ENCODE measurements at places on chromosomes 2 and 18. TPM values are rescaled to one million over a fixed set of nuclear protein-coding genes. Genes with fewer than 3 reads are reported as not detected.
A peak's percentile ranks its signal among the peaks of the same experiment; 100 is the strongest.

DNA sequence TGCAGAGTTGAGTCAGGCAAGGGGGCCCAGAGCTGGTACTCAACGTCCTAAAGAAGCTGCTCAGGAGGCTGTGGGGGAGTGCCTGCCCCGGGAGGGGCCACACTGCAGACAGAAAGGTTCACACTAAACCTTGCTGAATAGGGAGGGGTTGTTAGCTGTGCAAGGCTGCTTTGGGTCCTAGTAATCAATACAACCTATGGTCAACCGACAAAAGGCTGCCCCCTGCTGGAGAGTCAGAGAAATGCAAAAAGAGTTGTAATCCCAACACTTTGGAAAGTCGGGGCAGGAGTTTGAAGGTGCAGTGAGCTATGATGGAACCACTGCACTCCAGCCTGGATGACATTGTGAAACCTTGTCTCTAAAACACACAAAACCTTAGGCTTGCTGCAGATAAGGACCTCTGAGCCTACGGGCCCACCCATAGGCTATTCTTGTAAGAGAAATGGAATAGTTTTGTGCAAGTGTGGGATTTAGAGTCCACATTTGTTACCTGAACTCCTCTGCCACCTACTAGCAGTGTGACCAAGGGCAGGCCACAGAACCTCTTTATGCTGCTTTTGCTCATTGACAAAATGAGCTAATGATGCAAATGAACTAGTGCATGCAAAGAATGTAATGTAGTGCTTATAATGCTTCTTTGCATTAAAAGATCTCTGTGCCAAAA is 81.5 kb downstream of the PRPF40A start:
- peak; percentile 77 for DNase-seq

DNA sequence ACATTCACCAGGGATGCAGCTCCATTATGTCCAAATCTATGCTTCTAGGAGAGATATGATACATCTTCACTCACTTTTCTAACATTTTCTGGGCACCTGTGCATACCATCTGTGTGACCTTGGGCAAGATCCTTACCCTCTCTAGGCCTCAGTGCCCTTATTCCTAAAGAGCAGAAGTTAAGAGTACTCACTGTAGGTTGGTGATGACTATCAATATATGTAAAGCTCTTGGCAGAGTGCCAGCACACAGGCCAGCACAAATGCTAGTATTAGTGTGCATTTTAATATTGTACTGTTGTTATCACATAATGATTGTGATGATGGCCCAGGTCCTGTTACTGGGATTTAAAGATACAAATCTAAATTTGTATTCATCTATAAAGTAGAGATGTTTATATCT is 199.2 kb downstream of the RAD51AP2 start:
- no peak for DNase-seq

GRCh38 chr2:3476321-3476984 is 42.9 kb downstream of the ADI1 start:
- peak; percentile 64 for DNase-seq

DNA sequence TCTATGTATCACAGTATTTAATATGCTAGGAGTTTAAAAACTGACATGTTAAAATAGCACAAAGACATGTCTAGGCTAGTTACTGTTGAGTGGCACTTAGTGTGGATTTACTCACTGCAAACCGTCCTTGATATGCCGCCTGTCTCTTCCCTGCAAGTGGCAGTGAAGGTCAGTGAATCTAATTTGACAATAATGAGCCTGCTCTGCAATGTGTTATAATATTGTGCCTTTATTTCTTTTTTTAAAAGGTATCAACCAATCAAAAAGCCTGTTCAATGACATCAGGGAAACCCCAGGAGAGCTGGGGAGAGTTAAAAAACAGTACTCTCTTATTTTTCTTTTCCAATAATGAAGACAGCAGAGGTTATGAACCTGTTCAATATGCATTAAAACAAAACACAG is 384.1 kb downstream of the ERBB4 start:
- no peak for DNase-seq

TGIF1 gene
- total RNA-seq: 48.2 TPM

GRCh38 chr2:16242906-16243305 is 302.6 kb downstream of the MYCN start:
- no peak for DNase-seq

DNA sequence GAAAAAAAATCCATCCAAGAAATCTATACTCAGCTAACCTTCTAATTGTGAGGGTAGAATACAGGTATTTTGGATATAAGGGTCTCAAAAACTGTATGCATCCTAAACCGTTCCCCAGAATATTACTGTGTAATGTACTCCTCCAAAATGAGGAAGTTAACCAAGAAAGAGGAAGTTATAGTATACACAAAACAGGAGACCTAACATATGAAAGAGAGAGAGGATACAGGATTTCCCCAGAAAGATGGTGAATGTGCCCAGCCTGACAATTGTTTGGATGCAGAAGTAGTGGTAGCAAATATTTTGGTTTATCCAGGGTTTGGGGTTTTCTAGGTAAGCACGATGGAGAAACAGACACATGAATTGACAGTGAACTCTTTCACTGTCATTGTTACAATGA is 50.6 kb downstream of the GALNT3 start:
- DNase-seq: no peak

DNA sequence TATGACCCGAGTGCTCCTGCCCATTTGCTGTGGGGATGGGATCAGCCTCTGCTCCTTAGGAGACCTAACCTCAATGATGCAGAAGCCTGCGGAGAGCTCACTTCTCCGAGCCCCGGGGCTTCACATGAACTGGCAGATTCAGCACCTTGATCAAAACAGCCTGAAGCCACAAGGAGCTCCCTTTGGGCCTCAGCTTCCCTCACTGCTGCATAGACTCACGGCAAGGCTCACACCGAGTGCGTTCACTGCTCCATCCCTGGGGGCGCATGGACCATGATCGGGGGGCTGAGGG is 33.0 kb downstream of the CRACDL start:
- no peak for DNase-seq

ANKAR gene
- 18.9 TPM for total RNA-seq

DNA sequence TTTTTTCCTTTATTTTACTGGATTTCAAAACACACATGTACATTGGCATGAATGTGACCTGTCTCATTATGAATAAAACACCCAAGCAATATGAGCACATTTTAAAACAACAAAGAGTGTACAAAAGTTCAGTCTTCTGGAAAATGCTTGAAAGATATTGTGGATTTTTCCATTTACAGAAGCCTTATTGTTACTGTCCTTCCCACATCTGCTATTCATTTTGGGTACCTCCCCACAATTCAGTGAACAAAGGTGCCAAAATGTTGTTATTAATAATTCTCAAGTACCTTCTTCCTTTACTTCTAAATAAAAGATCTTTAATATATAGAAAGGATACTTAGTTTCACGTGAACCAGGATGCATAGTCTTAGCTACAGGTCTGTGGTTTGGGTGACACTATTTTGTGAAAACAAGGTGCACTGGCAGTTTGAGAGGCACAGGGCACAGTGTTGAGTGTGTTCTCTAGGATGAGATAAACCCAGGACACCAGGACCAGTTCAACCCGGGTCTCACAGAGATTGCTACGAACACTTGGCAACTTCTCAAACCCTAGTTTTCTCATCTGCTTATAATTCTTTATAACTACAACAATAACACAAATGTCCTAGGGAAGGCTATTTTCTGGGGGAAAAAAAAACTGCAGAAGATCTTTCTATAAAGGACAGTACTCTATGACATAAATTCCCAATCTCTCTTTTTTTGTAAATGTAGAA is 84.5 kb upstream of the GALNT5 start:
- DNase-seq: no peak

GRCh38 chr2:16182841-16183240 is 242.5 kb downstream of the MYCN start:
- DNase-seq: no peak

ZNF513 gene
- total RNA-seq: 18.7 TPM

DNA sequence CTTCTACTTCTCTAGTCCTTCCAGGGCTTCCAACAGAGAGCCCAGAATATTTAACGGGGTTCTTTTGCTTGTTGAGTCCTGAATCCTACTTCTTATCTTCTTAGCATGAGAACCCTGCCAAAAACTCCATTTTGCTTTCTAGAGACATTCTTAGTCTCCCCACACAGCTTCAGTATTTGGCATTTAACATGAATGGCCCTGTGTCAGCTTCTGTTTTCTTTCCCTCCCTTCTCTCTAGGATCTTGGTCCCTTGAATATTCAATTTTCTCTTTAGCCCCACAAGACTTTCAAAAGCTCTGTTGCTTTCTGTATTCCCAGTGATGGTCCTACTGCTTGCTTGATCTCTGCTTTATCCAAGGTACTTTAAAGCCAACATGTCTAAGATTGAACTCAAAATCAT is 89.5 kb downstream of the WDR7 start:
- no peak for DNase-seq

DNA sequence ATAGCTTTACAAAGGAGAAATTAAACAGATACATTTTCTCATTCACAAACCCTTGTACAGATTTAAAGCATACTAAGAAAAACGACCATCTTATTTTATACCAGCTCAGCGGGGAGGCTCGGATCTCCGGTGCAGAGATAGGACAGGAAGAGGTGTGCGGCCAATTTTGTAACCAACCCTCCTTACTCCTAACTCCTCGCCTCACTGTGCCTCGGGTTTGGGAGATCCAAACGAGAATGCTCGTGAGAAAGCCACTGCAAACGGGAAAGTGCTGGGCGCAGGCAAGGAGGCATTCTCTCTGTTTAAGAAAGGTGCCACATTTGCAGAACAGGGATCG is 1.2 kb downstream of the KDSR start:
- DNase-seq: no peak

DNA sequence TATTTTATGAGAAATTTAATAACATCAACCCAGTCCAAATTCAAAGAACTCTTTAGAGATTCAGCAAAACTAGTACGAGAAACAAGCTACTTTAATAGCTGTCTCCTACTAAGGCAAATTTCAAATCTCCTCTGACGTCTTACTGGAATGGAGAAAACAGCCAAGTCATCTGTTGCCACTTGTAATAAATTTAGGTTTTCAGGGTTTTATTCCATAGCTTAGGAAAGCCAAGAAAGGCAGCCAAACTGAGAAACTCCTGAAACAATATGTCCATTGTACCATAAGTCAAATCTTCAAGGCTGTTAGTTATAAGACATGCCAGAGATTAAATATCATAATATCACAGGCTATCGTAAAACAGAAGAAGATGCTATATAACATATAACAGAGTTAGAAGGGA is 524.6 kb upstream of the SETBP1 start:
- no peak for DNase-seq

DNA sequence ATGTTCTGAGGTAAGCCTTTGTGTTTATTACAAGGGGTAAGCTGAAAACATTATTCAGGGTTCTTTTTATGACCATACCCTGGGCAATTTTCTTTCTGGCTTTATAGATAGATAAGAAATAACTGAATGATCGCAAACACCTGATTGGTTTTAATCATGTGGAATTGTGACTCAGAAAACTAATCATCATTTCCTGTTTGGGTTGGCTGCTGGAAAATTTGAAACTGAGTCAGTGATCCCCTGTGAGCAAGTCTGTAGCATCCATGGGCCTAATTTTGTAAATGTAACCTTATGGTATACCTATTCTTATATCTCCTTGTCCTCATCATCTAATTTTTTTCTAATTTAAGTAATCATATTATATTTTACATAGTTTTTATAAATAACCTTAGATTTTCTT is 34.3 kb downstream of the CCDC68 start:
- no peak for DNase-seq

CERKL gene
- not detected for total RNA-seq

- DNase-seq: no peak
Observed at GRCh38 chr2:41709702-41710599, 337.9 kb upstream of the PKDCC start.

DNA sequence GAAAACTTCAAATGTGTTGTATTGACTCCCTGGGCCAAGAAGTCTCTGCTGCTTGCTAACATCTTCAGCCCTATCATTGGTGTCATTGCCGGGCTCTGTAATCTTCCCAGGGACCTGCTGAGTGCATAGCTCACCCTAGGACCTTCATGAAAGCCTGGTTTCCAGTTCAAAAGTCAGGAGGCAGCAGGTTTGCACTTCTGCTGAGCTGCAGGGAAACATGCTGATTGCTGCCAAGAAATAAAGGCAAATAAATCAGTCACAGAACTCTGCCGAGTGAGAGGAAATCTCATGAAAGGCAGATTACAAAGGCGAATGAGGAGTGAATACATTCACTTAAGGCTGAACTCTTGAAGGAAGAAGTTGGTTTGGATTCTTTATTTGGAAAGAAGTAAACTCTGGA is 1947.6 kb upstream of the CELF4 start:
- DNase-seq: no peak

DNA sequence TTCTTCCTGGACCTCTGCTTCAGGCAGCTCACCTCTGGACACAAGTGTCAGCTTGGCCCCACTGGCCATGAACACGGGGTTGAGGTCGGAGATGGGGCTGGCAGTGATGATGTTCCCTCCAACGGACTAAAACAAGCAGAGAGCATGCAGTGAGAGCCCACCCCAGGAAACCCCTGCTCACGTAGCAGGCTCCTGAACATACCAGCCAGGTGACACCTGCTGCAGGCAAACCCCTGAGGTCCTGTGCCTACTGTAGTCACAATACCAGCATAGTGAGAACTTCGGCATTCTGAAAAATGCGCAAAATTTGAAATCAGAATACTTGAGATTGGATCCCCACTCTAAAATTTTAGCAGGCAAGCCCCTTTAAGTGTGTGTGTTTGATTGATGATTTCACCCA is 32.9 kb downstream of the XDH start:
- no peak for DNase-seq

FEV gene
- total RNA-seq: not detected

DNA sequence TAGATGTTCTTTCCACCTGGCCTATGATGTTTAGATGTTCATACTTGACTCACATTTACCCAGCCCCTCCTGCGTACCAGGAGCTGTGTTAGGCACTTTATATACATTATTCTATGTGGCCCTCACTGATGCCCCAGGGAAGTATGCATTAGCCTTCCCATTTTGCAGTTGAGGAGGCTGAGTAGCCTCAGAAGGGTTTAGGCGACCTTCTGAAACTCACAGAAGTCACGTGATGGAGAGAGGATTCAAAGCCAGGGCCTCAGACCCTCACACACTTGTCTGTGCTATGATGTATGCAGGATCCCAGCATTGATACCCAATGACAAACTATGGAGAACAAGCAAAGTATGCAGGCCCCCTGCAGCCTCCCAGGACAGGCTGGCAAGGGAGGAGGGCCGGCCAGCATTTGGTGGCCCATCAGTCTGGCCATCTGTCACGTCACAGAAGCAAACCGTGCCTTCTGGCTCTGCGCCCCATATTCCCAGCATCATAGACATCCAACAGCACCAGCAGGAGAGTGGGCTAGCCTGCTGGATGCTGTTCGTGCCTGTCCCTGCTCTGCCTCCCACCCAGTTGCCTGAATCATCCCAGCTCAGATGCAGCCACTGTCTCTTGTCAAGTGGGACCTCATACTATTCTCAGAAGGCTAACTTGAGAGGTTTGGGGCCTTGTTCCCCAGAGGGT is 33.6 kb downstream of the EHD3 start:
- no peak for DNase-seq

- no peak for DNase-seq
Observed at GRCh38 chr2:237637429-237638135, 10.2 kb downstream of the LRRFIP1 start.

SMYD1 gene
- total RNA-seq: not detected

GRCh38 chr2:237464757-237465391 is 22.2 kb upstream of the MLPH start:
- DNase-seq: no peak

SCN9A gene
- 15.2 TPM for total RNA-seq

All from aorta (tissue), 5 donors.